Caco-2 (cell line): ENCODE measurements at places on chromosomes 6 and 20. TPM values are rescaled to one million over a fixed set of nuclear protein-coding genes. Genes with fewer than 3 reads are reported as not detected.

Gene MACROD2
- 6.4 and 7.6 TPM in 2 replicates for total RNA-seq

Gene SERPINB1
- total RNA-seq = 75.6 and 81.9 TPM in 2 replicates

Gene RAB32
- total RNA-seq = 9.0 and 11.8 TPM in 2 replicates

Gene REM1
- not detected in 2 replicates for total RNA-seq

Gene GTF3C6
- total RNA-seq = 109 and 114 TPM in 2 replicates

Gene LY6G5C
- total RNA-seq = 2.0 and 2.9 TPM in 2 replicates

Gene IRAK1BP1
- total RNA-seq = 1.7 and 1.8 TPM in 2 replicates

DNA sequence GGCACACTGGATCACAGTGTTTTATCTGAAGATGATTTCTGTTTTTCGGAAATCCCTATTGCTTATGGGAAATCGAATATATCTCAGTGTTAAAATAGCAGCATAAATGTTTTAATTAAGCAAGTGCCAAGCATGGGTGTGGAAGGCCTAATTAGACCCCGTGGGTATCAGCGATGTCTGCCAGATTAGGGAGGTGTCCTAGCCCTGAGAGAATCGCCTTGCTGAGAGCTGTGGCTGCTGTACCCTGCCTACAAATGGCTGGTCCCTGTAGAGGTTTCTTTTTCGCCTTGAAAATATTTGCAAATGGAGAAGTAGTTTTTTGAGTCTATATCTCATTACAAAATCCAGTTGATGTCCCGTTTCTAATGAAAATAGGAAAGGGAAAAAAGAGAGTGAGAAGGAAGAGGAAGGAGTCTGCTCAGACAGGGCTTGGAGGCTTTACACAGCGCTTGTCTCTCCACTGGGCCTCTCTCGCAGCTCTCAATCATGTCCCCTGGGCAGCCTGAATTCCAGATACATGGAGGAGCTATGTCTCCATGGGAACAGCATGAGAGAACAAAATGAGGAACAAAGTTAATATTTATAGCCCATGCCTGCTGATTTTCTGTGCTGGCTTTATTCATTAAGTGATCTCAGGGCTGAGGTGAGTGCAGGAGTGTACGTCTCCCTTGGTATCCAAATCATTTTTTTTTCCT lies 35.2 kb upstream of the BCLAF1 start:
- H3K36me3 ChIP-seq = no peaks in the 10 kb centered on the region
- no peaks in the 10 kb centered on the region for H3K4me1 ChIP-seq
- H3K4me3 ChIP-seq = no peak overlapping the region
- H3K27me3 ChIP-seq = no peaks in the 10 kb centered on the region
- no peak overlapping the region for H3K27ac ChIP-seq

DNA sequence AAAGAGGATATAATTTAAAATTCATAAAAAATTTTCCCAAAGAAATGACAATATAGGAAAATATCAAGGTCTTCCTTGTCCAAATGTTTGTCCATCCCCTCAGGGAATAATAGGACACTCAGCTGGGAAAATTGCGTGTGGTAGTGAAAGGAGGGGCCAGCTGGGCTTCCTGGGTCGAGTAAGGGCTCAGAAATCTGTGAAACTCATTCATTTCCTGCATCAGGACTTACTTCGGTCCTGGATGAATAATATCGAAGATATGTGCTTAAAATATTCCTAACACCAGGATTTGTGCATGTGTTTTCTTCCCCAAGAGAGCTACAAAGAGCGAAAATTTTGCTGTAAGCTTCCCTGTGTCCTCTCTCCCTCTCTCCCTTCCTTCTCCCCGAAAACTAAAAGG lies 118.2 kb upstream of the GJE1 start:
- peak overlapping the region; percentile 45 for H3K27ac ChIP-seq
- no peaks in the 10 kb centered on the region for H3K27me3 ChIP-seq
- H3K4me3 ChIP-seq = no peak overlapping the region
- peaks cover 30% of the 10 kb centered on the region for H3K4me1 ChIP-seq

- no peaks in the 10 kb centered on the region for H3K36me3 ChIP-seq
- no peaks in the 10 kb centered on the region for H3K27me3 ChIP-seq
- H3K27ac ChIP-seq = no peak overlapping the region
- H3K4me3 ChIP-seq = no peak overlapping the region
- DNase-seq = no peak
- H3K4me1 ChIP-seq = no peaks in the 10 kb centered on the region
These were observed 110.1 kb downstream of the IYD start for GRCh38 chr6:150478656-150479545.

DNA sequence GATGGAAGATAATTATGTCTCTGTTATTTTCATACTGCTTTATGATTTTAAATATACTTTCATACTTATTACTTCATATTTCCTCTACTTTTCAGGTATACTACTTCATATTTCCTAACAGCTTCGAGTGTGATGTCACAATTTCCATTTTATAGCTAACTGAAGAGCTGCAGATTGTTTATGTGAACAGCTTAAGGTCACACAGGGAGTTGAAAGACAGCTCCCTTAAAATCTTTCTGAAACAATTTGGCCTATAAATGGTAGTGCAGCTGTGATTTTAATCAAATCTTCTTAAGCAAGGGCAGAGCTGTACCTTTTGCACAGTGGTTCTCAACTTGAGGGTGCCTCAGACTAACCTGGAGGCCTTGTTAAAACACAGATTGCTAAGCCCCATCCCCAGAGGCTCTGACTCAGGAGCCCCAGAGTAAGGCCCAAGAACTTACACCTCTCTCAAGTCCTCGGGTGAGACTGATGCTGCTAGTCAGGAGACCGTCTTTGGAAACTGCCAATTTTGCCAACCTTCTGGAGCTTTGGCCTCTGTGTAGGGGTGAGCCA lies 347.0 kb upstream of the HSF2 start:
- H3K36me3 ChIP-seq = no peaks in the 10 kb centered on the region
- H3K27me3 ChIP-seq = no peaks in the 10 kb centered on the region
- H3K4me3 ChIP-seq = no peak overlapping the region
- H3K4me1 ChIP-seq = no peaks in the 10 kb centered on the region

DNA sequence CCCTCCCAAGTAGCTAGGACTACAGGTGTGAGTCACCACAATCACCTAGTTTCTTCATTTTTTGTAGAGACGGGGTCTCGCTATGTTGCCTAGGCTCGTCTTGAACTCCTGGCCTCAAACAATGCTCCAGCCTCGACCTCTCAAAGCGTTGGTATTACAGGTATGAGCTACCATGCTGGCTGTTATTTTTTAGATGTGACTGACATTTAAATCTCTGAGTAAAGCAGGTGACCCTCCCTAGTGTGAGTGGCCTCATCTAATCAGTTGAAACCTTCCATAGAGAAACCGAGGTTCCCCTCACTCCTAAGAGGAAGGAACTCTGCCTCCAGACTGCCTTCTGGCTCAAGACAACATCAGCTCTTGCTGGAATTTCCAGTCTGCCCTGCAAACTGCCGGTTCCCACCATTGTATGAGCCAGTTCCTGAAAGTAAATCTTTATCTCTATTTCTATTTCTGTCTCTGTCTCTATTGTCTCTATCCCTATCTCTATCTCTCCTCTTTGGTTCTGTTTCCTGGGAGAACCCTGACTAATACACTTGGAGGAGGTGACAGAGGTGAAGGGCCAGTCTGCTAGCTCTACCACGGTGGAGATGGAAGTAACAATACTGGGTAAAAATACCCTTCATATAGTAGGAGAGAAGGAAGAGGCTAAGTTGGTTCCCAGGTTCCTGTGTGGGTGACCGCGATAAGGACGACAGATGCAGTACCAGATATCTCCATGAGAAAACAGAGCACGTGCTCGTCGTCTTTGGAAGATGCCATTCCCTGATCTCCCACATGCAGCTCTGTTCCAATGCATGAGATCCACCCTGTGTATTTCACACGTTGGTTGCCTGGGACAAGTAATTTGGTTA lies 81.0 kb downstream of the MYB start:
- no peak overlapping the region for H3K4me3 ChIP-seq
- H3K4me1 ChIP-seq = peaks cover 7% of the 10 kb centered on the region; the same call in 1 of the 2 replicates
- DNase-seq = no peak
- no peak overlapping the region for H3K27ac ChIP-seq
- no peaks in the 10 kb centered on the region for H3K36me3 ChIP-seq

DNA sequence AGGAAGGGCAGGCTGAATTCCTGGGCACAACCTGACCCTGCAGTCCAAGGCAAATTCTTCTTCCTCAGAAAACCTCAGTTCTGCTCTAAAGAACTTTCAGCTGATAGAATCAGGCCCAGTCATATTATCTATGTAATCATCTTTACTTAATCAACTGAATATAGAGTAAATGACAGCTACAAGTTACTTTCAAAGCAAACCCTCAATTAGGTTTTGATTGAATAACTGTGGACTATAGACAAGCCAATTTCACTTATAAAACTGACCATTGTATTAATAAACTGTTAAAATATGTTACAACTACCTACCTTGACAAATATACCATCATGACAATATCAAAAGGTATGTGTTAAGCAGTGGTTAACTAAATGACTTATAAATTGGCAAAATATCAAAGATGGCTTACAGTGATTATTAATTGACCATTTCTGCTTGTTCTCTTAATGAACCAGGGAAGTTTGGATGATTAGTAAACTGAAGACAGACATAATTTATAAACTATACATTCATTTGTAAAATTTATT lies 46.1 kb upstream of the ADGRF5 start:
- H3K36me3 ChIP-seq = no peaks in the 10 kb centered on the region
- H3K27me3 ChIP-seq = no peaks in the 10 kb centered on the region
- peaks cover 23% of the 10 kb centered on the region for H3K4me1 ChIP-seq
- no peak overlapping the region for H3K4me3 ChIP-seq

DNA sequence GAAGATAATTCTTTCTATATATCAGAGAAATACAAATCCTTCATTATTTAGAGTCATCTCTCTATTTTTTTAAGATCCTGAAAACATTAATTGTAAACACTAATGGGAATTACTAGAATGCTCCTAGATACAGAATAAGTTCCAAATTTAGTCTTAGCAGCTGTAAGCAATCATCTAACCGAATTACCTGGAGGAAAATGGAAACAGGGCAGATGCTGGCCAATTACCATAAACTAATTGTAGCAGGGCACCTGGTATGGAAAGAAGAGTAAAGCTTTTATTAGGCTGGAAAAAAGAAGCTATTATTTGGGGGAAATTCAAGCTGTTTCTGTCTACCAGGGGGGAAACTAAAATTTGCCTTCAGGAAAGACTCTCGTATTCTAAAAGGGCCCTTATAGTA lies 257.5 kb downstream of the MMUT start:
- DNase-seq = no peak
- H3K27ac ChIP-seq = no peak overlapping the region
- H3K4me1 ChIP-seq = no peaks in the 10 kb centered on the region
- H3K36me3 ChIP-seq = no peaks in the 10 kb centered on the region

- H3K36me3 ChIP-seq = no peaks in the 10 kb centered on the region
- no peaks in the 10 kb centered on the region for H3K4me1 ChIP-seq
- no peak for DNase-seq
- no peaks in the 10 kb centered on the region for H3K27me3 ChIP-seq
- H3K27ac ChIP-seq = no peak overlapping the region
- no peak overlapping the region for H3K4me3 ChIP-seq
These were observed 191.0 kb upstream of the LRFN2 start for GRCh38 chr6:40778196-40778595.

DNA sequence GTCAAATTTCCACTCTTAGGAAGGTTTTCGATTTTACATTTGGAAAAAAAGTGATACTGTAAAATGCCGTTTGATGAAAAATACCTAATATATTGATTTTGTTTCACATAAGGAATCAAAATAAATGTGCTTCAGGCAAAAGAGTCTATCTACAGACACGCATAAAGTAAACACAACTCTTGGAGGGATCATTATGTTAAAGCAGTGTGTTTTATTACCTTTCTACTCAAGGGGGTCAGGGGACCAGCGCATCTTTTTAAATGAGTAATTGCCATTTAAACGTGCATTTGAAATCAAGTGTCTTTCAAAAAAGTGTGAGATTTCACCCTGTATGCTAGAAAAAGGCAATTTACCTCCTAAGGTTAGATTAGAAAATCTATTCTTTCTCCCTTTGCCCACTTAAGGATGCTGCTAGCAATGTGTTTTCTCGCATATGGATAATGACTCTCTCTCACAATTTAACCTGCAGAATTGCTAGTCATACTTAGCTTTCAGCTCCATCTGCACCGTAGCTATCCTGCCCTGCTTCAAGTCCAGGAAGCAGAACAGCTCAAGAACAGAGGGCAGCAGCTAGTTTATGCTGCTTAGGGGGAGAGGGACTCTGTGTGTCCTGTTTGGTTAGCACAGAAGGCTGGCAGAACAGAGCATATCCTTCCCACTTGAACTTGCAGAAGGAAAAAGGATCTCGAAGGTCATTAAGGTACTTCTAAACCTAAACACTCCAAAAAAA lies 35.0 kb downstream of the NKAIN2 start:
- no peaks in the 10 kb centered on the region for H3K4me1 ChIP-seq
- no peak overlapping the region for H3K27ac ChIP-seq
- H3K27me3 ChIP-seq = no peaks in the 10 kb centered on the region
- no peaks in the 10 kb centered on the region for H3K36me3 ChIP-seq
- no peak for DNase-seq

DNA sequence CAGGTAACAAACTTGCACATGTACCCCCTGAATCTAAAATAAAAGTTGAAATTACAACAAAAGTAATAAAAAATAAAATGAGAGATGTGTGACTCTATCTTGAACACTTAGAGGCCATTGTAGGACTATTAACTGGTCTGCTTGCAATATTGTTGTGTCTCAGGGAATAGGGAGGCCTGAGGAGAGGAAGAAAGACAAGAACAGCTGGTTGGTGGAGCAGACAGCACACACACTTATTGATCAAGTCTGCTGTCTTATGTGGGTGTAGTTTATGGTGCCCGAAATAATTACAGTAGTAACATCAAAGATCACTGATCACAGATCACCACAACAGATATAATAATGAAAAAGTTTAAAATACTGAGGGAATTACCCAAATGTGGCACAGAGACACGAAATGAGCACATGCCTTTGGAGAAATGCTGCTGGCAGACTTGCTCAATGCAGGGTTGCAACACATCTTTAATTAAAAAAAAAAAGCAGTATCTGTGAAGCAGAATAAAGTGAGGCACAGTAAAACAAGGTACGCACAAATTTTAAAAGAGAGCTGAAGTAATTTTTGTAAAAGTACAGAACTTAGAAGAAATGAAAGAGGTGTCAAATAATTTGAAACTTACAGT lies 110.1 kb upstream of the HDAC2 start:
- no peaks in the 10 kb centered on the region for H3K4me1 ChIP-seq
- no peaks in the 10 kb centered on the region for H3K36me3 ChIP-seq
- no peak overlapping the region for H3K4me3 ChIP-seq
- H3K27ac ChIP-seq = no peak overlapping the region
- no peak for DNase-seq
- H3K27me3 ChIP-seq = no peaks in the 10 kb centered on the region

DNA sequence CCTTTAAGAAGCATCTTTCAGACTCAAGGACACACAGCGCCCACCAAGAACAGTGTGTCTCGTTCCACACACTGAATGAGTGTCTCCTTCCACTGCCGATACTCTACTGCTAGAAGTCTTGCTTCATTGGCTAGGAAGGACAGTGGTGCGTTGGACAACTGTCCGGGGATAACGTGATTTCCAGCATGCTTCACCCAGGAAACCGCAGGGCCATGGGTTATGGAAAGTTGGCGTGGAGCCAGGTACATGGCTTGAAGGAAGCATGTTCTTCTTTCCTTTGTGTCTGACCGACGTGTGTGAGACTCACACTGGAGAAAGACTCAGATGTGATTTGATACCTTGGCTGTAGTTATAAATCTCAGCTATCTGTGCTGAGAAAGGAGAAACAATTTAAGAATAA lies 73.2 kb downstream of the SMOC2 start:
- no peak overlapping the region for H3K27ac ChIP-seq
- H3K4me1 ChIP-seq = no peaks in the 10 kb centered on the region
- no peaks in the 10 kb centered on the region for H3K27me3 ChIP-seq
- DNase-seq = no peak
- no peak overlapping the region for H3K4me3 ChIP-seq
- no peaks in the 10 kb centered on the region for H3K36me3 ChIP-seq
